ENCODE measurements at places on chromosomes 1 and 21. TPM values are rescaled to one million over a fixed set of nuclear protein-coding genes. Genes with fewer than 3 reads are reported as not detected.

DNA sequence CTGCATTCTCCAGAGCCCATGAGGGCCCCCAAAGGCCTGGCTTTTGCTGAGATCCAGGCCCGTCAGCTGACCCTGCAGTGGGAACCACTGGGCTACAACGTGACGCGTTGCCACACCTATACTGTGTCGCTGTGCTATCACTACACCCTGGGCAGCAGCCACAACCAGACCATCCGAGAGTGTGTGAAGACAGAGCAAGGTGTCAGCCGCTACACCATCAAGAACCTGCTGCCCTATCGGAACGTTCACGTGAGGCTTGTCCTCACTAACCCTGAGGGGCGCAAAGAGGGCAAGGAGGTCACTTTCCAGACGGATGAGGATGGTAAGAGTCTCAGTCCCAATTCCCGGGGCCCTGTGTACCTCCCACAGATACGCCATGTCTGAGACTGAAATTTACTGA is 39.1 kb downstream of the PTPRU start:
- DNase-seq = no peak

EPS8L3 gene
- not detected for total RNA-seq

LAX1 gene
- total RNA-seq = 0.88 TPM

CFHR4 gene
- total RNA-seq = not detected

DNA sequence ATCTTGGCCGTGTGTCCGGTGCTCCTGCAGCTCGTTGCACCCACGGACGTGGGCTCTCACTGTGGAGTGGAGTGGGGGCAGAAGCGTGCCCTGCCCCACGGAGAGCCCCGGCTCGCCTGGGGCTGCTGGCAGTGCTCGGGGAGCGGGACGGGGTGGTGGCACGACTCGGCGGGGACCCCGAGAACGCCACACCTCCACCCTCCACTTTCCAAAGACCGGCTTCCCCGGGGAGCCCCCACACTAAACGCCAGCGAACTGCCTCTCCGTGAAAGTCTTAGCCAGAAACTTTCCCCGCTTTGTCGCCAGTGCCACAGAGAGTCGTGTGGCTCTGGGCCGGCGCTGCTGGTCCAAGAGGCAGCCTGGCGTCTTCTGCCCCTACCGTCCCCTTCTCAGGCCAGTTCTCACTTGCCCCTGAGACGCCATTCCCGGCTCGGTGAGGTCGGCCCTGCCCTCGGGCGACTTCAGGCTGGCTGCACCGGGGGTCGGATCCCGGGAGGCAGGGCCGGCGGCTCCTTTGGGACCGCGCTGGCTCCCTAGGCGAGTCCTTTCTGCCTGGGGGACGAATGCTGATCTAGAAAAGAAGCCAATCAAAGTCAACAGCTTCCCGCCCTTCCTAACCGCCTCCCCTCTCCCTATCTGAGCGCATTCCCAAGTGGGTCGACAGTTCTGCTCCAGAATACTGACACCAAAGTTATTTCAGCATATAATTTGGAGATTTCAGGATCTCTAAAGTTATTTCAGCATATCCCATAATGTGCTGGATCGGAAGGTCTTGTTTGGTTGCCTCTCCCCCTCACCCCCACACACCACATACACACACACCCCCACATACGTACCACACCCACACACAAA is 2.6 kb upstream of the SAMD13 start:
- DNase-seq = peak; percentile 19

MLLT11 gene
- total RNA-seq = 1.9 TPM

LAMC2 gene
- 3.0 TPM for total RNA-seq

DNA sequence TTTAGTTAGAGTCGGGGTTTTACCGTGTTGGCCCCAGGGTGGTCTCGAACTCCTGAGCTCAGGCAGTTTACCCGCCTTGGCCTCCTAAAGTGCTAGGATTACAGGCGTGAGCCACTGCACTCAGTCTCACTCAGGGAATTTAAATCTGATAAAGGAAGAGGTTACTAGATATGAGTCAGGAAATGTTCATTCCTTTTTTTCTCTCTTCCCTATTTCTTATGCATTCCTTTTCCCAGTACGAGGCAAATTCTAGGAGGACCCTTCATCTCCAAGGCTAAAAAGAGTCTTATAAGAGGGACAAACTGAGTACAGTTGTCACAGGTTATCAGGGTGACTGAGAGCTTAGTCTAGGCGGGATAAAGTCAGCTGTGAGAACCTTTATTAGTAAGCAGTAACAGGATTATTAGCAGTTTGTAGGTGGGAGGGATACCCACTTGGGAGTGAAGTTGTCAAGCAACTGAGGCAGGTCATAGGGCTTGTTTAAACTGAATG is 9.1 kb downstream of the MACF1 start:
- DNase-seq = no peak

DNA sequence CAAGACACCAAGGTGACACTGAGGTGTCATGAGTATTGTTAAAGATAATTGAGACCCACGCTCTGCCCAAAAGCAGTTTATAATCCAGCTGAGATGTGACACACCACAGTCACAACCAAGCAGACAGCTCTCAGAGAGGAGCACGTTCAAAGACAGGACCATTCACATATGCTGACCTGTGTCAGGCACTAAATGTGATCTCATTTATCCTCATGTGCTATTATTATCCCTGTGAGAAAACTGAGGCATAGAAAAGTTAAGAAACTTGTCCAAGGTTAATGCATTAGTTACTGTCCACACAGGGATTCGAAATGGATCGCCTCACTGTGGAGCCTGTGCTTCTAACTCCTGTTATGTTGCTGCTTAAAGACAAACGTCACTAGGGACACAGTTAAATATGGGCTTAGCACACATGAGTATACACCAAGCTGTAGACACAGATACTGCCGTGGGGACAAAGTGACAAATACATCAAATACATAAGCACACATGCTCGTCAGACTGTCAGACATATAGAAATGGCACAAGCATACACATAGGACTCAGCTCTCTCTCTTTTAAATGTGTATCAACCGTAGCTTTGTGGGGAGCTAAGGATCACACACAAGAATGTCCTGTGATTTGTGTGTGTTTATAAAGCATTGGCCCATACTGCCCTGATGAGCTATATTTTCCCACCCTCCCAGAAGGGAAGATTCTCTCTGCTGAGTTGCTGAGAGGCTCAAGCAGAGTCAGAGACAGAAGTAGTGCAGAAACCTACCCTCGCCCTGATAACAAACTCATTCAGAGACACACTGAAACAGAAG is 3.5 kb upstream of the IGSF8 start:
- no peak for DNase-seq
